HCT116 (cell line): ENCODE measurements at places on chromosomes 6 and 20. TPM values are rescaled to one million over a fixed set of nuclear protein-coding genes. Genes with fewer than 3 reads are reported as not detected.

The SCUBE3 gene
- 0.05 TPM for total RNA-seq

The MSH5 gene
- 90.4 TPM for total RNA-seq

The COL19A1 gene
- not detected for total RNA-seq

The SLC17A4 gene
- total RNA-seq = not detected

The ZNF512B gene
- total RNA-seq = 10.3 TPM

The SLC17A3 gene
- total RNA-seq = not detected

The GHRH gene
- total RNA-seq = not detected

The PSORS1C1 gene
- total RNA-seq = 9.8 TPM

The SAMD3 gene
- total RNA-seq = 7.5 TPM

The MUC22 gene
- total RNA-seq = not detected

The AGPAT4 gene
- total RNA-seq = 15.5 TPM

The NHSL1 gene
- 15.4 TPM for total RNA-seq
